NCI-H510A treated with DMSO at 0.1 percent for 48 hours (cell line): ENCODE measurements at places on chromosomes 11 and 22.
A peak's percentile ranks its signal among the peaks of the same experiment; 100 is the strongest.

- DNase-seq: no peak
Observed at GRCh38 chr22:19242699-19243098, 48.8 kb downstream of the CLTCL1 start.

DNA sequence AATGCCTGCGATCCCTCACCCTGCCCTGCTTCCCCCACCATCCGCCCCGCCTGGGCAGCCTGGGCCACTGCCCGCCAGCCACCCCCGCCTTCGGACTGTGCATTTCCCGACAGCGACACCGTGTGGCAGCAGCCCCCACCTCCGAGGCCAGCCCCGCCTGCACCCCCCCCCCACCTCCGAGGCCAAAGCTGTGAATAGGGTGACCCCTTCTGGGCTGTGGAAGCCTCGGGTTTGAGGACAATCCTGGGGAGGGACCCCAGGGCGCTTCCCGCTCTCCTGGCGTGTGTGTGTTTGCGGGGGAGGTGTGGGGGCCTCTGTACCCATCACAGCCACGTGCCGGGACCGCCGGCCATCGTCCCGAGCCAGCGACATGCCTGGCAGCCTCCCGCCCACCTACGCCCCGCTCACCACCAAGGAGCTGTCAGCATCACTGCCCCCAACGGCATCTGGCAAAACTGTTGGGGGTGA is 33.8 kb upstream of the PPARA start:
- DNase-seq: peak; percentile 55

DNA sequence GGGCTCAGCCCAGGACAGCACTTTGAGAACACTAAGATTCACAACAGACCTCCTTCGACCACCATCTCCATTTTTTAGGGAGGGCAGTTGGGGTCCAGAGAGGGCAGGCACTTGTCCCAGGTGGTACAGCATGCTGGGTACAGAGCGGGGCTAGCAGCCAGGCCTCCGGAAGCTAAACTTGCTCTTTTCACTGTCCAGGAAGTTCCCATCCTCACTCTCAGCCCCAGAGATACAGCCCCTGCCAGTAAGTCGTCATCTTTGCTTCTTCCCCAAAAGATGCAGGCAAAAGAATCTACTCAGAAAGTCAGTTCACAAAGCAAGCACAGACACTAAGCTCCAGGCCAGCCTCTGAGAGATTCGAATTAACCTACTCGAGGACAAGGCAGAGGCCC is 6.7 kb upstream of the RAB3IL1 start:
- no peak for DNase-seq

- DNase-seq: peak; percentile 14
Observed at GRCh38 chr11:87971354-87971753, 203.9 kb downstream of the RAB38 start.

DNA sequence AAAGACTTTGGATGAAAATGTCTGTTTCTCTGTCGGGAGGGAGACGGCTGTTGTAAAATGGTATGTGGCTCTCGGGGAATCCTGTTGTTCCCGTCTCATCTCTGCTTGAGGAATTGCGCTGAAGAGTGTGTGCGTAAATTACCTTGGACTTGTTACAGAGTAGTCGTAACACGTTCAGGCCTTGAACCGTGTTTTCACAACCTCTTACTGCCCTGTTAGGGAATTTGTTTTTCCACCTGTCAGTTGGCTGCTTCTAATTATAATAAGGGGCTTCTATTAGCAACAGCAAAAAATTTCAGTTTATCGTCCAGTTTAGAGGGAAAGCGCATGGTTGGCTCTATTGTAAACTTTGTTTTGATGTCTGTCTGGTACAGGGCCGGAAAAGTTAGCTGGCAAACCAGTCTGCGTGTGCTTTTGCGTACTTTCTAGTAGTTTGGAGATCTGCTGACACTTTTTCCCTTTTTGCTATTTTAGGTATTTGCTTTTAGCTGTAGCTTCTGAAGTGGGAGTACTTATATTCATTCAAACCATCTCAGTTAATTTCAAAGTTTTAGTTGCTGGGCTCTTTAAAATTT is 1.5 kb downstream of the HIPK3 start:
- DNase-seq: no peak

GRCh38 chr11:119496469-119496868 is 73.5 kb upstream of the THY1 start:
- DNase-seq: no peak

DNA sequence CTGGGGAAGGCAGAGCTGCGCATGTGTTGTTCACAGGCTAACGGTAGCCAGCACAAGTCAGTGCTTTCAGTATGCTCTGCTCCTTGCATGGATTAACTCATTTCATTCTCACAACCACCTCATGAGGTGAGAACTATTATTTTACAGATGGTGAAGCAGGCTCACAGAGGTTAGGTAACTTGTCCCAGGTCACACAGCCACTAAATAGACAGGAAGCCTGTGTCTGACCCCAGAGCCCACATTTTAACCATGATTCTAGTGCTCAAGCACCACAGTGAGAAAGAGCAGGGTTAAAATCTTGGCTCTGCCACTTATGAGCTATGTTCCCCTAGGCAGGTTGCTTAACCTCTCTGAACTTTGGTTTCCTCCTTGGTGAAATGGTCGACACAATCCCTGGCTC is 6.2 kb upstream of the SNX15 start:
- DNase-seq: no peak

DNA sequence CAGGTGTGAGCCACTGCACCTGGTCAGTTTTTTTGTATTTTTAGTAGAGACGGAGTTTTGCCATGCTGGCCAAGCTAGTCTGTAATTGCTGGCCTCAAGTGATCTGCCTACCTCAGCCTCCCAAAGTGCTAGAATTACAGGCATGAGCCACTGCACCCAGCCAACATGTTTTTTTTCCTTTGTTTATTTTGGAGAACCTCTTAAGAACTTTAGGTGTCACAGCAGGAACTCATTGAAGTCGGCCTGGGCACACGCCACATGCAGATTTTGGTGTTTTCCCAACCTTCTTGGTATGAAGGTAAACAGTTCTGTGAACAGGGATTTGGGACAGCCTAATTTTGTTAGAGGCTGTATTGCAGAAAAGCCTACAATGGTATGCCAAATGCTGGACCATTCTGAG is 9.4 kb downstream of the DIXDC1 start:
- no peak for DNase-seq

GRCh38 chr22:44473166-44473565 is 24.9 kb downstream of the RTL6 start:
- DNase-seq: no peak

- DNase-seq: no peak
Observed at GRCh38 chr11:132865623-132866022, 666.7 kb downstream of the OPCML start.

- no peak for DNase-seq
Observed at GRCh38 chr11:62926680-62927455, 5.7 kb upstream of the CHRM1 start.

DNA sequence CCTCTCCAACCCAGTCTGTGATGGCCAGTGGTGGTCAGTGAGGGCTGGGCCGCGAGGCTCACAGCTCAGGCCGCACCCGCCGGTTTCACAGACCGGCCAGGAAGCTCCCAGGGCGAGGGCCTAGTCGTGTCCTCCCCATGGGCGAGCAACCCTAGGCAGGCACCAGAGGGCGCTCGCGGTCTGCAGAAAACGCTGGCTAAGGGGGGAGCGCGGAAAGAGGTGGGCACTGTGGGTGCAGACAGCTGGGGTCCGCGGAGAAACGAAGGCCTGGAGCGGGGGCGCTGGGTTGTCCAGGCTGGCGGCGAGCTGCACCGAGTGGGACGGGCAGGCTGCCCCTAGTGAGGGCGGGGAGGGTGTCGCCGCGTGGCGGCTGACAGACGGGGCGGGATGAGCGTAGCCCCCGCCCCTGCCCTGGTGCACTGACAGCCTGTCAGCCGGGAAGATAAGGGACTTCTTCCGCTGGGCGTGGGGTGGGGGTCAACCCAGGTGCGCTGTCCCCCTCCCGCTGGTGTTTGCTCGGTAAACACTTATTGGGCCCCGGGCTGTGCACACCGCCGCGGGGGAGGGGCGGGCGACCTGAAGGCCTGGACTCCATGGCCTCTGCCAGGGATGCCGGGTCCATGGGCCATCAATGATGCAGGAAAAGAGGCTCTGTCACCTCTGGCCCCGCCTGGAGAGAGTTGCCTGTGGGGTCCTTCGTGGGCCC is 7.5 kb downstream of the GP1BB start:
- peak; percentile 74 for DNase-seq
